ENCODE measurements at places on chromosomes 2 and 18. TPM values are rescaled to one million over a fixed set of nuclear protein-coding genes. Genes with fewer than 3 reads are reported as not detected.

Gene PDE1A
- total RNA-seq: 1.2 TPM

Gene TMEM163
- total RNA-seq: 0.20 TPM

Gene PIAS2
- total RNA-seq: 17.8 TPM

Gene CLEC4F
- not detected for total RNA-seq

Gene GAL3ST2
- not detected for total RNA-seq

Gene IL1RN
- 871 TPM for total RNA-seq

Gene ALPI
- total RNA-seq: not detected

Gene PAPOLG
- 6.9 TPM for total RNA-seq

Gene FAM237A
- total RNA-seq: not detected

Gene UGT1A7
- 13.9 TPM for total RNA-seq

Gene CD207
- not detected for total RNA-seq

Gene CABYR
- 1.4 TPM for total RNA-seq

Gene CCDC85A
- total RNA-seq: 0.24 TPM

Gene ASTL
- total RNA-seq: 0.28 TPM

Gene PROM2
- 100 TPM for total RNA-seq

Gene IL37
- total RNA-seq: not detected

Gene OSR1
- 0.96 TPM for total RNA-seq

Gene CIDEA
- total RNA-seq: 0.80 TPM

Gene ZC3H6
- 4.9 TPM for total RNA-seq

Data from esophagus mucosa (tissue), 1 donor.